ENCODE measurements at places on chromosomes 11 and 22.

DNA sequence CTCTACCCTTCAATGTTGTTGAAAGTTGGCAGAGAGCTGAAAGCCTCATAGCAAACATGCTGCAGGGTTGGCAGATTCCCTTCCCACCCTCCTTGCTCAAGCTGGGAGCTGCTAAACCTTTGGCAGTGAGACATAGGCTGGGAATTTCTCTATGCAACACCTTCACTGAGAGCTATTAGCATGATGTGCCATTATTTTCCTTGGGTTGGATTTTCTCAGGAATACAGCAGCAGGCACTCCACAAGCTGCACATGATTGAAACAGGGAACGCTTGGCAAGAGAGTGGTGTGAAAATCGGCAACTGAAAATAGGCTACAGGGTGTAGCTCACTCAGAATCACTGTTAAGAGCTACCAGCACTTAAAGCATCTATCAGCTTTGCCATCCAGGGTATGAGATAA lies 9.6 kb upstream of the ALKBH3 start:
- no peak for DNase-seq

- DNase-seq = no peak
Observed at GRCh38 chr11:80415580-80415979, 974.8 kb upstream of the TENM4 start.

- peak; percentile 85 for DNase-seq
Observed at GRCh38 chr22:36329254-36330078, 58.3 kb downstream of the MYH9 start.

GRCh38 chr22:46979506-46979905 lies 217.1 kb downstream of the TBC1D22A start:
- DNase-seq = no peak

- DNase-seq = no peak
Observed at GRCh38 chr22:45562537-45563361, 60.1 kb downstream of the FBLN1 start.

DNA sequence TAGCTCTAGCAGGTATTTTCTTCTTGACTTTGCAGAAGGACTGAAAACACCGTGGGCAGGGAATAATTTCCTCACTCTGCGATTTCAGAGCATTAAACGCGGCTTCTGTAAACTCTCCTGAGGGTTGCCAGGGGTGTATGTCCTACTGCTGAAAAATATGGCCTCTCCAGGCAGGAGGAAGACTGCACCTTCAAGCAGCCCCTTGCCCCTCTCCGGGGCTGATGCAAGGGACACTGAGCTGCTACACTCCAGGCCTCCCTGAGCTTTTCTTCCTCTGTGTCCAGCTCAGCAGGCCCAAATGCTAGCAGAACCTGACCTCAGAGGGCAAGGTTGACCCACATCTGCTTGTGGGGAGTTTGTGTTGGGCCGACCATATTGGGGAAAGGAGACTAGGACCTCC lies 2.2 kb downstream of the CD6 start:
- no peak for DNase-seq

DNA sequence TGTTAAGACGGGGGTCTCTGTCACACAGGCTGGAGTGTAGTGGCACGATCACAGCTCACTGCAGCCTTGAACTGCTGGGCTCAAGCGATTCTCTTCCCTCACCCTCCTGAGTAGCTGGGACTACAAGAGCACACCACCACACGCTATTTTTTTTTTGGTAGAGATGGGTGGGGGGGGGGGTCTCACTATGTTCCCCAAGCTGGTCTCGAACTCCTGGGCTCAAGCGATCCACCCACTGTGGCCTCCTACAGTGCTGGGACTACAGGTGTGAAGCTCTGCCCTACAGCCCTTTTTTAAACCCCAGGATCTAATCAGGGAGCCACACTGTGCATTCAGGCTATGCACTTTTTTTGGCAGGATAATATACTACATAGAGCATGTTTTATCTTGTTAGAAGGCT lies 1.4 kb upstream of the DHCR7 start:
- DNase-seq = no peak

DNA sequence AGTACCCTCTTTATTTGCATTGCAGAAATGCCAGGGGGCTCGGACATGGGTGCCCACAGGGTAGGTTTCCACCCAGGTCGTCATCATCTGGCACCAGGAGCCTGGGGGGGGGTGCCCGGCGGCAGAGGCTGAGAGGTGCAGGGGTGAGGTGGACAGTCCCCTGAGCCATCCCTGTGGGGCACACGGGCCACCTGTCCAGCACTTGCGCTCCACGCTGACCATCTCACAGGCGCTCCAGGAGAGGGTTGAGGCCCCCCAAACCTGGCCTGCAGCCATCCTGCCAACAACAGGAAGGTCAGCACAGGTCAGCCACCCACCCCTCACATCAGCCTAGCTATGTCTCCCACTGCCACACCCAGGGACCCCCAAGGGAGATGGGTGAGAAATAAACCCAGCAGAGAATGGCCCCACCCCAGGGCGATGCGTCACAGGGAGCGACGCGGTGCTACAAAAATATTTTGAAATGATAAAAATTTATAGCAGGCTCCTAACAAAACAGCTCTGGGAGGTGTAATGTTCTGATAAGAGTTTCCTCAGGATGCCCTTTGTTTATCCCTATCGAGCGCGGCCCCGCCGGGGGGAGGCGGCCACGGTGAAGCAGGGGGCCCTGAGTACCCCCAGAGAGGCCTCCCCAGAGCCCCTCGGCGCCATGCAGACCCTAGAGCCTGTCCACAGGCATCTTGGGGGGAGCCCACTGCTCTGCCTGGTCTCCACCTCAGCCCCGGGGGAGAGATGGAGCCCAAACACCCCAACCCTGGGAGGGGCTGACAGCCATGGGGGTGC lies 21.0 kb upstream of the GNB1L start:
- DNase-seq = no peak

DNA sequence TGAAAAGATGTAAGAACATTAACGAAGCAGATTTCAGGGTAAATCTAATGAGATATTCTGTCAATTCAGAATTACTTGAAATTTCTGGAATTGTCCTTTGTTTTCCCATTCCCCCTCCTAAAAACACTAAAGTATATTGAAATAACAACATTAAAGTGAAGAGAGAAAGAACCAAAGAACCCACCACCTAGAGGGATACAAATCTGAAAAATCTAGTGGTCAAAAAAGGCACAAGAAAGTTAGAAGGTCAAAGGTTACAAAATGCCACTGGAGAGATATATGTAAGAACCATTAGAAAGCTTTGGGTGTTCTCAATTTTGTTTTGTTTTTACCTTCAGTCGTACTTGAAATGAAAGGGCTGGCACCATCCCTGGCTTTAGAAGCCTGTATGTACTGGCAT lies 57.9 kb downstream of the DENND5A start:
- DNase-seq = no peak

DNA sequence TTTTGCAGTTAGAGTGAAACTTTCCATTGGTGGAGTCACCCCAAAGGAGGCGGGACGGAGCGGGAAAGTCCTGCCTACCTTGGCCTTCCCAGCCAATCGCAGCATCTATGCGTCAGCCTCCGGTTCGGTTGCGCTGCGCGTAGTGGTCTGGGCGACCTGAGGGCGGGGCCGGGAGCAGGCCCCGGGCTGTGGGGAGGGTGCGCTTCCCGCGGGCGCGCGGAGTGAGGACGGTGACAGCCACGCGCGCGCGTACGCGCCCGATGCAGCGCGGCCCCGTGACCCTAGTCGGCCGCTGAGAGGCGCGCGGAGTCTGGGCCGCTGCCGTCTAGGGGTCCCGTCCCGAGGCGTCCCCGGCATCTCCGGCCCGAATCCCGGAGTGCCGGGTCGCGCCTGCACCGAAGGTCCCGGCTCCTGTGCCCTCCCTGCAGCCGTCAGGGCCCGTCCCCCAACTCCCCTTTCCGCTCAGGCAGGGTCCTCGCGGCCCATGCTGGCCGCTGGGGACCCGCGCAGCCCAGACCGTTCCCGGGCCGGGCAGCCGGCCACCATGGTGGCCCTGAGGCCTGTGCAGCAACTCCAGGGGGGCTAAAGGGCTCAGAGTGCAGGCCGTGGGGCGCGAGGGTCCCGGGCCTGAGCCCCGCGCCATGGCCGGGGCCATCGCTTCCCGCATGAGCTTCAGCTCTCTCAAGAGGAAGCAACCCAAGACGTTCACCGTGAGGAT lies at the start of gene NF2:
TSS of gene NF2 (plus strand) at position 276 of the 718 bp plus-strand sequence. CDS start at position 642, 366 bp downstream.
- DNase-seq = peak; percentile 97

- DNase-seq = no peak
Observed at GRCh38 chr11:12216671-12217374, 106.4 kb downstream of the MICAL2 start.

DNA sequence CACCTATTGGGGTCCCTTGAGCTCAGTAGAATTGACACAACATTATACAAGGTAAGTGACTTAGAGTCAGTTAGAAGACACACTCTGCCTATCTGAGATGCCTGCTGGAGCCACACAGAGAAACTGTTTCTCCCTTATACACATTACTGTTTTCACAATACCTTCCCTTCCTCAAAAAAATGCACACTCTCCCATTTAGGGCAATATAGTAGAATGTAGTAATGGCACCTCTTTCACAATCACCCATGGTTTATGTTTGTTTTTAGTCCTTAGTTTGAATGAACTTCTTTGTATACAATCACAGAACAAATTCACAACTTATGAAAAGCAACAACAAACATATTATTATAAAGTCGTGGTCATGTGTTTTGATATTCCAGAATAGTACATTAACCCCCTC lies 14.3 kb downstream of the OR52H1 start:
- no peak for DNase-seq

DNA sequence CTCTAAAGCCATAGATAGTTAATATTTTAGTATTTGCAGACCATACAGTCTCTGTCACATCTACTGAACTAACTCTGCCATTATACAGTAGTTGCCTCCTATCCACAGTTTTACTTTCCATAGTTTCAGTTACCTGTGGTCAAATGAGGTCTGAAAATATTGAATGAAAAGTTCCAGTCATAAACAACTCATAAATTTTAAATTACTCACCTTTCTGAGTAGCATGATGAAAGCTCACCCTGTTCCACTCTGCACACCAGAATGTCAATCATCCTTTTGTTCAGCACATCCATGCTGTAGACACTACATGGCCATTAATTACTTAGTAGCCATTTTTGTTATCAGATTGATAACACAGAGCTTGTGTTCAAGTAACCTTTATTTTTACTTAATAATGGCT lies 51.7 kb upstream of the ME3 start:
- no peak for DNase-seq

DNA sequence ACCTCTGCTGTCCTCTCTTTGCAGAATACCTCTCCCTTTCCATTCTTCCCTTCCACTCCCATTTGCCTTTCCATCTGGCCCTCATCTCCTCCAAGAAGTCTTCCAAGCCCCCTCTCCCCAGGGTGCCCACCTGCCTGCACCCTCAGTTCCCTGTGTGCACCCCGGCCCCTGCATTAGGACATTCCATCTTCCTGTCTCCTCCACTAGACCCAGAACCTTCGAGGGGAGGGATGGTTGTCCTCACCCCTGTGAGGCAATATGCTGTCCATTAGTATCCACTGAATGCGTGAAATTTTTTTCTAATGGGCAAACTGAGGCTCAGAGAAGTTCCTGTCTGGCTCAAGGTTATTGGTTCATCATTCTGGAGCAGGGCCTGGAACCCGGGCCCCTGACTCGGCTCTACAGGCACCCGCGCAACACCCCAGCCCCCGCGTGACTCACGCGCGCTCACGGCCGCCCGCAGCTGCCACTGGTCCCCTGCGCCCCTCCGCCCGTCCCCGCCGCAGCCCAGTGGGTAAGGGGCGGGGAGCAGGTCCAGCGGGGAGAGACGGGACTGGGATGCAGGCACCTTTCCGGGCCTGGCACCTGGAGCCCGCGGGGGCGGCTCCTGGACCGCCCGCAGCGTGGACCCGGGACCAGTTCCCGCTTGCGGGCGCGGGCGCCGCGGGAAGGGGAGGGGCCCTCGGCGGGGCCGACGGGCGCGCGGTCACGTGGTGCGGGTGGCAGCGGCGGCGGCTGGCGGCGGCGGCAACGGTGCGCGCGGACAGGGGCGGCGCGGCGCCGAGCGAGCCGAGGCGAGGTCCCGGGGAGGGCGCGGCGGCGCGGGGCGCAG lies 7.0 kb downstream of the SEPTIN3 start:
- DNase-seq = peak; percentile 63

DNA sequence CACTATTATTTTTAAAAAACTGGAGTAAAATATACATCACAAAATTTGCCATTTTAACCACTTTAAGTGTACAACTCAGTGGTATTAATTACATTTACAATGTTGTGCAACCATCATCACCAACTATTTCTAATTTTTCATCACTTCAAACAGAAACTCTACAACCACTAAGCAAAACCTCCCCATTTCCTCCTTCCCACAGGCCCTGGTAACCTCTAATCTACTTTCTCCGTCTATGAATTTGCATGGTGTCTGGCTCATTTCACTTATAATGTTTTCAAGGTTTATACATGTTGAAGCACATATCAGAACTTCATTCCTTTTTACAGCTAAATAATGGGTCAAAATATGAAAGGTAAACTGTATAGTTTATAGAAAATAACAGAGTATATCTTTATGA lies 24.4 kb downstream of the DDI1 start:
- no peak for DNase-seq

DNA sequence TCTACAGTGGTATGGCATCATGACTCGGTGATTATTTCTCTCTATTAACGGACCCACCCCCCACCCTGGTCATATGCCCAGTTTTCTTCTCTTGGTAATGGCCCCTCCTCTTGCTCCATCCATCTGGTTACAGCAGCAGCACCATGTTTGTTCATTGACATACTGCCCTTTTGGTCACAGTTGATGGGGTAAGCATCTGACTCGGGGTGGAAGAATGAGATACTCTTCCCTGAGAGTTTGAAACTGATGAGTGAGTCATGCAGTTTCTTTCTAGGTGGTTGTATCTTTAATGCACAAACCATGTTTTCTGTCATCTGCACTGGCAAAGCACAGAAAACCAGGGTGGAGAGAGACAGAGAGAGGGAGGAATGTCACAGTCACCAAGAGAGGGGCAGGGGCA lies 126.0 kb downstream of the SYN3 start:
- no peak for DNase-seq

- no peak for DNase-seq
Observed at GRCh38 chr11:46560300-46560991, 33.4 kb downstream of the AMBRA1 start.

DNA sequence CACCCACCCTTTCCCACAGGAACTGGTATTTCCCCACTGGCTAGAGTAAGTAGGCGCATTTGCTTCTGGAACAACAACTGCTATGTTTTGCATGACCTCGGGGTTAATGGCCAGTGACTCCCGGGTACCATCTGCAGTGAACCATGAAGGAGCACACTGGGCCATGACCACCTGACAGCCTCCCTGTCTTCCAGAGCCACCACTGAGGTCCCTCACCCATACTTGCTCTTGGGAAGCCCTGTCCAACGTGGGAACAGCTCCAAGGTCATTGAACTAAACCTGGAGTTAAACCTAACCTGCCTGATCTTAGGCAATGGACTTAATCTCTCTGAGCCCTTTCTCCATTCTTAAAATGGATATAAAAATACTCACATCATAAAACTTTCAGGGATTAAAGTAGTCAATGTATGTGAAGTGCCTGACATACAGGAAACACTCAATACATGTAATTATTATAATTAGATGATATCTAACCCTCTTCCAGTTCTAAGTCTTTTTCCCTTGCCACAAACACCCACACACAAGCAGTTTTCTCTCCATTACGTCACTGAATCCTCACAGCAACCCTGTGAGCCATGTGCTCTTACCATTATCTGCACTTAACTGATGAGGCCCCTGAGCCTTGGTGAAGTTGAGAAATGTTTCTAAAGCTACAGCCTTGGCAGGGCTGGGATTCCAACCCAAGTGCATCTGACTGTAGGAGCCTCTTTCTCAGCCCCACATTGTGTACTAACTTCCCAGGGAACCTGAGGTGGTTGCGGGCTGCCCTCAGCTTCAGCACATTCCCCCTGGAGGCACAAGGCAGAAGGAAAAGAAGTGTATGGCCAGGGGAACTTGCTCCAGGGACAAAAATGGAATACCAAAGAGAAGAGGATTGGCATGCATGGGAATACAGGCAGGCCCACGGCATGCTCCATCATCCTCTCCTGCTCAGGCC lies 74.5 kb upstream of the NCAM1 start:
- DNase-seq = no peak
